ENCODE measurements at places on chromosomes 13 and 19.

GRCh38 chr19:1923319-1923718 lies 17.7 kb upstream of the CSNK1G2 start:
- DNase-seq: no peak

GRCh38 chr19:46283771-46284170 lies 13.1 kb upstream of the HIF3A start:
- DNase-seq: no peak

- no peak for DNase-seq
These were observed 7.9 kb upstream of the F10 start for GRCh38 chr13:113114511-113115362.

DNA sequence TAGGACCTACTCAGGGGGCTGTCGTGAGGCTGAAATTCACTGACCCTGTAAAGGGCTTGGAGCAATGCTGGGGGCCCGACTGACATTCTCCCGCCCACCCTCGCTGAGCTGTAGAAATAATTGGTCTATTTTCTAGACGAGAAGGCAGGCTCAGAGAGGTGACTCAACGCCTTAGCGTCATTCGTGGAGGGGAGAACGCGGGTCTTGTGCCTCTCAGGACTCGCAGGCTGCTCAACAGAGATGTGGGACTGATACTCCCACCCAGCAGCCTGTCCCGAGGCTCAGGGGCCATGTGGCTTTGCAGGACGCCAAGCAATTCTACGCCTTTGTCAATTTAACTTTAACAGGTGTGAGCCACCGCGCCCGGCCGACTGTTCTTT lies 23.6 kb upstream of the ASPDH start:
- DNase-seq: no peak

- DNase-seq: no peak
These were observed 18.1 kb downstream of the SLC7A1 start for GRCh38 chr13:29577136-29578051.

DNA sequence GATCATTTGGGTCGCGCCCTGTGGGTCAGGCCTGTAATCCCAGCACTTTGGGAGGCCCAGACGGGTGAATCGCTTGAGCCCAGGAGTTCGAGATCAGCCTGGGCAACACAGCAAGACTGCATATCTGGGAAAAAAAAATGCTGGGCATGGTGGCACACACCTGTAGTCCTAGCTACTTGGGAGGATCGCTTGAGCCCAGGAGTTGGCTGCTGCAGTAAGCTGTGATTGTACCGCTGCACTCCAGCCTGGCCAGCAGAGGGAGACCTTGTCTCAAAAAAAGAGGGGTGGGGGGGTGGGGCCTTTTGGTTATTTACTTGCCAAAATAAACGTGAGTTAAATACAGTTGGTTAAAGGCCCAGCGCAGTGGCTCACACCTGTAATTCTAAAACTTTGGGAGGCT lies 9.8 kb upstream of the ZNF544 start:
- DNase-seq: peak; percentile 12

DNA sequence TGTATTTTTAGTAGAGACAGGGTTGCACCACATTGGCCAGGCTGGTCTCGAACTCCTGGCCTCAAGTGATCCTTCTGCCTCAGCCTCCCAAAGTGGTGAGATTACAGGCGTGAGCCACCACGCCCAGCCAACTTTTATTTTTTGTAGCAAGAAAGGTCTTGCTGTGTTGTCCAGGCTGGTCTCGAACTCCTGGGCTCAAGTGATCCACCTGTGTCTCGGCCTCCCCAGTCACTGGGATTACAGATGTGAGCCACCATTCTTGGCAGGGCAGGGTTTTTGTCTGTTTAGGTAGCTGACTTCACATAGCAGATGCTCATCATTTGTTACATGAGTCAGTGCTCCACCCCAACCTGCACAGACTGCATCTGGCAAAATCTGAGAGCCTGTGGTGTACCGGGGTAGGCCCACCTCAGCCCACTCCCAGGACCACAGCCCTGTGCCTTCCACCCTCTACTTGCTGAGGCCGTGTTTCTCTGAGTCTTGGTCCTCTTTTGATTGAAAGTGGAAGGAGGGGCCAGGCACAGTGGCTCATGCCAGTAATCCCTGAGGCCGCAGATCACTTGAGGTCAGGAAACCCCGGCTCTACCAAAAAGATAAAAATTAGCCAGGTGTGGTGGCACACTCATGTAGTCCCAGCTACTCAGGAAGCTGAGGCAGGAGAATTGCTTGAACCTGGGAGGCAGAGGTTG lies 4.2 kb upstream of the TNPO2 start:
- DNase-seq: no peak

GRCh38 chr19:48877855-48878195 lies 5.6 kb downstream of the PPP1R15A start:
- no peak for DNase-seq

- no peak for DNase-seq
These were observed 51.4 kb downstream of the VWA8 start for GRCh38 chr13:41909506-41909905.

GRCh38 chr19:41920882-41921576 lies 7.2 kb downstream of the ERFL start:
- no peak for DNase-seq

DNA sequence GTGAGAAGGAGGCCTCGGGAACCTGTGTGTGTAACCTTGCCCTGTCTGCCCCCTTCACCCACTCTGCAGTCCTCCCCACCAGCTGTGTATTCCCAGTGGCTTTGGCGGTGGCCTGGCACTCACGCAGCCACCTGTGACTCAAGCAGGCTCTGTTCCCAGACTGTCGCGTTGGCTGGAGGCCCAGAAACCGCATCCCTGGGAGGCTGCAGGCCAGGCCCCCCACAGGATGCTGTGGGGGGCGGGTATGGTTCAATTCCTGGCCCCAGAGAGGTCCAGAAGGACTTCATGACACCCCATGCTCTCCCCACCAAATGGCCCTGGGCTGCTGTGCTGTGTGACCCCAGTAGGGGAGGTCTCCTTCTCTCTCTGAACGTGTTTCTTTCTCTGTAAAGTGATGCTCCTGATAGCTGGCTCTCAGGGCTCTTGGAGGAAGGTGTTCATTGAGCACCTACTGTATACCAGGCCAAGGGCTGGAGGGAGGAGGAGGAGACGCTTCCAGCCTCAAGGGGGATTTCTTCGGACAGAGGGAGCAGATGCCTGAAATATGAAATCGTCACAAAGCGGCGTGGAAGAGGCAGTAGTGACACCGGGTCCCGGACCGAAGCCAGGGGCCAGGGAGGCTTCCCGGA lies 1.9 kb upstream of the LINGO3 start:
- no peak for DNase-seq

DNA sequence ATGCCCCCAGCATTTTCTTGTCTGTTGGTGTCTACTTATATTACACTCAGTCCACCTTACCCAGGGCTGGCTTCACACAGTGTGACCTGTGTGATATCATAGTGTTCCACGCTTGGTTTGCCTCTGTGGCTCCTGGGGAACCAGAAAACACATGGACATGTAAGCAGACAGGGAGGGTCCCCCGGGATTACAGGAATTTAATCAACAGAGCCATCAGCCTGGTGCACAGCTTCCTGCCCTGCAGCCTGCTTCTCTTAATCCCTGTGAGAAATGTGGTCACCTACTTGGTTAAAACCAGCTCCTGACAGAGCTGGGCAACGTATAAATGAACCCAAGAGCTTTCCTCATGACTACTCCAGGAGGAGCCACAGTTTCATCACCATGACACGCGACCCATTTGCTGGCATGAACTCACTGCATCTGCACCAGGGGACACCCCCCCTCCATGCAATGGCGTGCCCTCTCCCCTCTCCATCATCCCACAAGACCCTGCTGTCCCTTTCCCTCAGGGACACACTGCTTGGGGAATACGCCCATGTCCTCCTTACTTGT lies 152.1 kb downstream of the UQCRFS1 start:
- DNase-seq: no peak

- DNase-seq: no peak
These were observed 73.9 kb downstream of the WTIP start for GRCh38 chr19:34555447-34555846.

DNA sequence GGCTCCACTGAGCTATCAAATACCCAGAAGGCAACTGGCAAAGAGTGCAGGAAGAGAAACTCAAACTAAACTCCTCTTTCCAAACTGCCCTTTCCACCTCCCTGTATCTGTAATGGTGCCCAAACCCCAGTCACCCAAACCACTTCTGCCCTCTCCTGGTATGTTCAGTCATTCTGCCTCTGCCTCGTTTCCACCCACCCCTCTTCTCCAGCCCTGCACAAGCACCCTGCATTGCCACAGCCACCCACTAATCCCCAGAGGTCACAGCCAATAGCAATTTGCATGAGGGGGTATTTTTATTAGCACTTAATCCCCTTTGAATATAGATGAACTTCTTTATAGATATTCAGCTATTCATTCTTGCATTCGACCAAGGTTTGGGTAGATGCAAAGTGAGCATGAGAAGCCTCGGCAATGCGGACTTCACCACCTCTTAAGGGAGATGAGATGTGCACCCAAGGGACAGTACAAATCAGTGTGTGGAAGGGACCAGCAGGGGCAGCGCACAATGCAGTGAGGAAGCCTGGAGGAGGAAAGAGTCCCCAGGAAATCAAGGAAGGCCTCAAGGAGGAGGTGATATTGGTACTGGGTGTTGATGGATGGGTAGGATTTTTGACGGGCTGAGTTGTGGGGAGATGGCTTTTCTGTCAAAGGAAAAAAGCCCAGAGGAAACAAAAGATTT lies 12.4 kb downstream of the TMEM272 start:
- DNase-seq: peak; percentile 40

GRCh38 chr13:95191821-95192563 lies 109.3 kb downstream of the ABCC4 start:
- DNase-seq: peak; percentile 34

DNA sequence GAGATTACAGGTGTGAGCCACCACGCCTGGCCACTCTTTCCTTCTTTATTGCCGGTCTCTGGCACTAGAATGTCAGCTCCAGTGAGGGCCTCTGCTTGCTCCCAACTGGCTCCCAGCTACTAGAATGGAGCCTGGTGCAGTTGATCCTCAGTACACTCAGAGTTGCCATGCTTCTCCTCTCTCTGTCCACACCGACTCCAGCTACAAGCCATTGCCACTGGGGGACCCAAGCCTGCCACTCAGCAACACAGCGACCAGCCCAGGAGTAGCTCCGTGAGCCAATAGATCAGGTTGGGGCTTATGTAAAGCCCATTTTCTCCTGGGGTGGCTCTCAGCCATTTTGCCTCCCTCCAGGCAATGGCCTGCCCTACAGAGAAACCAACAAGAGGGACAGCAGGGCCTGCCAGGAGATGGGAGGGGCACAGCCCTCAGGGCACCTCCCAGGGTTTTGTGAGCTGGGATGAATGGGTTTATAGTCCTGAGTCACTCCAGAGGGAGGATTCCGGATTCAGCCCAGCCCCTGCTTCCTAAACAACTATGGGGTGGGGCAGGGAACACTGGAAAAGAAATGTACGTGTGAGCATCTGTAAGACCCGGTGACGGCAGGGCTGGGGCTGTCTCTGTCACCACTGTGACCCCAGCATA lies 36.5 kb downstream of the OPA3 start:
- no peak for DNase-seq

DNA sequence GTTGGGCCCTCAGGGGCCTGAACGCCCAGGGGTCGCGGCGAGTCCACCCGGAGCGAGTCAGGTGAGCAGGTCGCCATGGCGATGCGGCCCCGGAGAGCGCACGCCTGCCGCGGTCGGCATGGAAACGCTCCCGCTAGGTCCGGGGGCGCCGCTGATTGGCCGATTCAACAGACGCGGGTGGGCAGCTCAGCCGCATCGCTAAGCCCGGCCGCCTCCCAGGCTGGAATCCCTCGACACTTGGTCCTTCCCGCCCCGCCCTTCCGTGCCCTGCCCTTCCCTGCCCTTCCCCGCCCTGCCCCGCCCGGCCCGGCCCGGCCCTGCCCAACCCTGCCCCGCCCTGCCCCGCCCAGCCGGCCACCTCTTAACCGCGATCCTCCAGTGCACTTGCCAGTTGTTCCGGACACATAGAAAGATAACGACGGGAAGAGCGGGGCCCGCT lies at the start of gene CCNA1:
Gene CCNA1, plus strand, starts transcription at position 390 of the 439 bp plus-strand sequence. CDS start 562 bp downstream, outside the sequence.
- DNase-seq: no peak

DNA sequence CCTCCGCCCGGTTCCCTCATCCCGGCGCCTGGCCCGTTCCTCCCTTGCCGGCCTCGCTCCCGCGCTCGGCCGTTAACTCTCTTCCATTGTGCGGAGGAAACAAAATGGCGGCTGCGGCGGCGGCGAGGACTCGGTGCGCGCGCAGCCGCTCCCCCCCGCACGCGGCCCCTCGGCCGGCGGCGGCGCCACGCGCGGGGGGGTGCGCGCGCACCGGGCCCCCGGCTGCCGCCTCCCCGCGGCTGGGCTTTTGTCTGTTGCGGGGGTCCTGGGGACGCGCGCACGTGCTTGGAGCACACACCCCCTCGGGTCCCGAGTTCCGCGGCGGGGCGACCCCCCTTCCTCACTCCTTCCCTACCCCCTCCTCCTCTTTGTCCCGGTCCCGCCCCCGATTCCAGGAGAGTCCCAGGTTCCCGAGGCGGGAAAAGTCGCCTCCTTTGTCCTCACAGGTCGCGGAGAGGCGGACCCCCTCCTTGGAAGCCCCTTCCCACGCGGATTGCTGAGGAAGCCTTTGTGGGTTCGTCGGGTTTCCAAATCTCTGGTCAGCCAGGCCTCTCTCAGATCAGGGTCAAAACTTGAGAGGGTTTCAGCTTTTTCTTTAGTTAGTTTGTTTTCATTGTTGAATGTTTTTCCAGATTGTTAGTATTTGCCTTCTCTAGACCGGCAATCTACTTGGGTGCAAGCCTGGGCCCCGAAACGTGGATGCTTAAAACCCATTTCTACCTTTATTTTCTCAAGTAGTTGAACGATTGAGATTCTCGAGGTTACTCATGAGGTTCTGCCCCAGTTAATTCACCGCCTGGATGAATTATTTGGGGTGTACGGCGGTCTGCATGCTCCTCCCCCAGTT lies 687 bp downstream of the ILF3 start:
- DNase-seq: peak; percentile 56

DNA sequence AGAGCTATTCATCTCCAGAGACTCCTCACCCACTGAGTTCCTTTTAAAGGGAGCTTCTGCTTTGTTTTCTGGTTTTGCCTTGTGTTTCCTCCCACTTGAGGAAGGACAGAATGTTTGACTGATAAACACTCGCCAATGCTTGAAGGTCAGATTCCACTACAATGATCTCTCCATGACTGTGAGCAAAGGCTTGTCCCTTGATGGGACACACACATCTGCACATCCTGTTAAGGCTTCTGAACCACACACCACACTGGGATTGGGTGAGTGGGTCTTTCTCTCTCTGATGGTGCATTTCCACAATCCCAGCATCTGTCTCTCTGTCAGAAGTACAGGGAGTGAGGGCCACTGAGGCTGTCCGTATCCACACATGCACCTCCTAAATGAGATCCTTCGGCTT lies 245.3 kb downstream of the IRS2 start:
- no peak for DNase-seq

DNA sequence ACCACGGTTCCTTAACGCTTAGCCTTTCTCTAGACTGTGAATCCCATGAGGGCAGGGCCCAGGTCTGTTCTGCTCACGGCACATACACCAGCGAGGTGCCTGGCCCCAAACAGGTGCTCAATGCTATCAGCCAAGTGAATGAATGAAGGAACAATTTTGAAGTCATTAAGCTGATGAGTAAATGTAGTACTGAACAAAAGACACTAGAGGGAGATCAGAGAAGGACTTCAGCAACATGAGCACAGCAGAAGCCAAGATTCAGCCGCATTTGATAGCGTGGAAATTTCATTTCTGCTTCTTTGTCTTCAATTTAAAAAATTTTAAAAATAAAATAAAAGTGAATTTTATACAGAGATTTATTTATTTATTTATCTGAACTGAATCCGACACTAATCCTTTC lies 20.1 kb upstream of the MYO16 start:
- no peak for DNase-seq
